ENCODE measurements at places on chromosomes 7 and 10.

DNA sequence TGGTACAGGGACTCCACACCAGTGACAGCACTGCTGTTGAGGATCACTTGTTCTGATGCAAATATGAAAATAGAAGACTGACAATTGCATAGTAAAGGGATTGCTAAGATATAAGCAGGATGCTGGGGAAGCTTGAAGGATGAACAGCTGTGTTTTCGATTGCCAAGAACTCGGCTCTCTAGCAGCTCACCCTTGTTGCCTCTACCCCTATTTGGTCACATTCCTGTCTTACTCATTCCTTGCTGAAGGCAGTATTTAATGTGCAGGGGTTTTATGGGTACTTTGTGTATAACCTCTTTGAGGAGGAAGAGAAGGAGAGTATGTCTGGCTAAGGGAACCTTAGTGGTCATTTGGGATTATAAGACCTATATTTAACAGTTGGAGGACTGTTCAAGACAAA, 218.8 kb downstream of the AUTS2 start:
- no peak for DNase-seq

DNA sequence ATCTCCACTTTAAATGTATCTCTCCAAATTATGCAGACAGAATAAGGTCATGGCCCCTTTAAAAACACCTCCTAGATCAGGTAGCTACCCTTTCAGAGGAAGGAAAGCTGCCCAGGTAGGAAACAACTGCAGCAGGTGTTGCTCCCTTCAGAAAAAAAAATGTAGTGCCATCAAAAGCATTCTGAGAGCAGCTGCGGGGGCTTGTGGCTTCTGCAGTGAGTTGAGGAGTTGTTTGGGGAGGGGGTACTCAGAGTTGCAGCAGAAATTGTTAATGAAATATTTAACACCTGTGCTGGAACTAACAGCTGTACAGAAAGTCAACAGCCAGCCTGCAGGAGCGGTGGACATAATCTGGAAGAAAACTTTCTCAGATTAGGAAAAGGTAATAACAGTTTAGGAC, 24.0 kb downstream of the CDHR3 start:
- DNase-seq, result no peak

- DNase-seq, result no peak
Measured at GRCh38 chr10:92327445-92328433, 36.8 kb downstream of the MARCHF5 start.

DNA sequence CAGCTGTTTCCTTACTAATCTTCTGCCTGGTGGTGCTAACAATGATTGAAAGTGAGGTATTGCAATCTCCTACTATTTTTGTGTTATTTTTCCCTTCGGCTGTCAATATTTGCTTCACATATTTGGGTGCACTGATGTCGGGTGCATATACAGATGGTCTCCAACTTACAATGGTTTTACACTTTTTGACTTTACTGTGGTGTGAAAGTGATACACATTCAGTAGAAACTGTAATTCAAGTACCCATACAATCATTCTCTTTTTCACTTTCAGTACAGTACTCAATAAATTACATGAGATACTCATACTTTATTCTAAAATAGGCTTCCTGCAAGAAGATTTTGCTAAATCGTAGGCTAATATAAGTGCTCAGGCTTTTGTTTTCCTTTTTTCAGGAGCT, 73.2 kb downstream of the RNF216 start:
- no peak for DNase-seq

DNA sequence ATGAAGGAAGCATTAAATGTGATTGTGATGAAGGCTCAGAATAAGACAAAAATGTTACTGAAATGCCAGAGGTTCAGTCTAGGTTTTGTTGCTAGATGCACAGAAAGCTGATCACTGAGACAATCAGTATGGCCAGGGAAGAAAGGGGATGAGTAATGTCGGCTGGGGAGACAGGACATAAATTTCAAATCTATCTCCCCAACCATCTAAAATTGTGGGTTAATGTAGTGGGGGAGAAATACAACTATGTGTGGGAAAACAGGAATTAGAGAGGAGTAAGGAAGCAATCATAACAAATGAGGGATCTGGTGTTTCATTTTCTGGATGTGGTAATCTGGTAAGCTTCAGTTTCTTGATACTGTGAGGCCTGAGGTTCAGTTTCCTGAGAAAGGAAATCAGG, 1111.0 kb downstream of the XPNPEP1 start:
- DNase-seq, result no peak

DNA sequence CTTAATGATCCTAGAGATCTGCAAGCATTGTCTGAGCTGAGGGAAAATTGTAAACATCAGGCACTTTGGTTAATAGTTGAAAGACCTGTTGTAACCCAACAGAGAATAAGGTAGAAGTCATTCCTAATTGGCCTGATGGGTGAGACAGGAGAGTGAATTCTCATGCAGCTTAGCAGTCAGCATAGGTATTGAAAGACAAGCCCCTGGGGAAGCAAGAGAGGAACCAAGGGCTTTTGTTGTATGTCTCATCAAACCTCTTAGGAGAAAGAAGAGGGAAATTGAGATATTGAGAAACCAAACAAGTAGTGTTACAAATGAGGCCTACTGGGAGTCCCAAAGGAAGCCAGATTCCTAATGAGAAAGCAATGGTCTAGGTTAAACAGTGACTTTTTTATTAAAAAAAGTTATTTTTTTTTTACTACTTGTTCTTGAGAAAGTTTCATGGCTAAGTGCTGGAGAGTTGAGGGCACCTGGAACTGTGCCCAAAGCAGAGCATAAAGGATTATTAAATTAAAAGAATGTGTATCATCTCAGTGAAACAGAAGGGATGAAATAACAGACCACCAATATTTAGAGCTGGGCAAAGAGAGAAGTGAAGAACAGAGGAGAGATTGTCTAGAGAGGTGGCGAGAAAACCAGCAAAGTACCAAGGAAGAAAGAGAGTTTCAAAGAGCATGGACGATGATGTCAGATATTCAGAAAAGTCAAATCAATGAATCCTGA, 168.9 kb downstream of the CDK14 start:
- DNase-seq, result no peak

- no peak for DNase-seq
Measured at GRCh38 chr10:106493751-106494150, 670.8 kb downstream of the SORCS1 start.

GRCh38 chr7:117193564-117193963, 129.3 kb downstream of the WNT2 start:
- no peak for DNase-seq

DNA sequence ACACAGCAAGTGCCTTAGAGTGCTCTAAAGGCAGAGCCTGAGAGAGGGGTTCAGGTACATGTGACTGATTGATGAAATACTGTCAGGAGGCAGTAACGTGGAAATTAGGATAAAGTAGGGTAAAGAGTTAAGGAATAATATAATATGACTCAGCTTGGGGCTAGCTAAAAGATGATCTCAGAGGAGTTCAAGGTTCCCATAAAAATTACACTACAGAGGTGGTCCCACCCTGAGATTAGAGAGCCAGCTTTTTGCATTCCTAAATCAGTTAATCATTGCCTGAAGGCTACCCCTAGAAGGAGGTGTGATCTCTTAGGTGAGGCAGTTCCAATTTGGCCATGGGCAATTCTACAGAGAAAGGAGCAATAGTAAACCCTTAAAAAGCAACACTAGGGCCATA, 5.8 kb downstream of the LIPJ start:
- no peak for DNase-seq

DNA sequence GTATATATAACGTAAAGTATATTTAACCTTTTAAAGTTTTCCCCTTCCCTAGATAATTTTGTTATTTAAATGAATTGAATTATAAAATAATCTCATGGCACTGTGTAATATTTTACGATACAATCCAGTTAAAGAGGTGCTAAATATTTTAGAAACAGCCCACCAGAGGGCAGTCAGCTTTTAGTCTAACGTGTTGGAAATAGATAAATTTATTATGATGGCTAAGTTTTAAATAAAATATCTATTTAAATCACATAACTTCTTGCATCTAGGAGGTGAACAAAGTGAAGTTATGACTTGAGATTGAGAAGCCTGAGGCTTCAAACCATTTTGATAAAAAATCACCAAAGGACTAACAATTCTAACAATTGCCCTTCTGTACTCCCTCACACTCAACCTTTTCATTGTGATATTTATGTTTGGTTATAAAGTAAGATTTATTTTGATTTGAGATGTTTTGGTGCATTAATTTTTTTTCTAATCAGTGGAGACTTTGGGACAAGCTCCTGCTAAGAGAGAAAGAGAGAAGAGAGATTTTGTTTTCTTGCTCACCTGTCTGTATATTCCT, 171.5 kb upstream of the SP4 start:
- peak; percentile 58 for DNase-seq

GRCh38 chr10:129692695-129693094, 225.7 kb downstream of the MGMT start:
- no peak for DNase-seq
